ENCODE measurements at places on chromosomes 6 and 20.

GRCh38 chr6:169972736-169973135, 221.3 kb downstream of the ERMARD start:
- DNase-seq, result no peak

GRCh38 chr20:50659975-50660670, 31.2 kb downstream of the RIPOR3 start:
- DNase-seq, result no peak

DNA sequence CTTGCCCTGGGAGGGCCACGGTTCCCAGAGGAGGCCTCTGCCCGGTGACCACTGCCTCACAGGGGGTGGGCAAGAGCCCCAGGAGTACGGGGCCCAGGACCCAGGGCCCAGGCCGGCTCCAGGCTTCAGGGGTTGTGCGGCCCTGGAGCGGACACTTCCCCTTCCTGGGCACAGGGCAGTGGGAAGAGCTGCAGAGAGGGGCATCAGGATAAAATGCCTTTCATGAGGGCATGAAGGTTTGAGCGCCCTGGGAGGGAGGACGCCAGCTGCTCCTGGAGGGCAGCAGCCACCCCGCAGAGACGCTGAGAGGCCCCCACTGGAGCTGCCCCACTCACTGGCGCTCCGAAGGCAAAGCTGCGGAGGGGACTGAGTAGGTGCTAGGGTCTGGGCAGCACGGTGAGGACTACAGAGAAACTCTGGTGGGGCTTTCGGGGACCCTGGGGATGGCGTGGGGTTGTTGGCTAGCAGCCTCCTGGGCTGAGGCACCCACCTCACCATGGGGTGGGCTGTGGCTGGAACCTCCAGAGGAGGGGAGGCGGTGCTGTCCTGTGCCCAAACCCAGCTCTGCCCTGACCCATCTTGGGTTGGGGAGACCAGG, 10.4 kb downstream of the LAMA5 start:
- no peak for DNase-seq

- no peak for DNase-seq
Observed at GRCh38 chr6:1864496-1864895, 254.8 kb downstream of the FOXC1 start.

All from T-helper 2 cell (primary cell).